NCI-H1092 treated with DMSO at 0.1 percent for 48 hours (cell line): ENCODE measurements at places on chromosomes 5 and 9.

GRCh38 chr9:126229501-126229900 is 97.1 kb upstream of the MVB12B start:
- no peak for DNase-seq

DNA sequence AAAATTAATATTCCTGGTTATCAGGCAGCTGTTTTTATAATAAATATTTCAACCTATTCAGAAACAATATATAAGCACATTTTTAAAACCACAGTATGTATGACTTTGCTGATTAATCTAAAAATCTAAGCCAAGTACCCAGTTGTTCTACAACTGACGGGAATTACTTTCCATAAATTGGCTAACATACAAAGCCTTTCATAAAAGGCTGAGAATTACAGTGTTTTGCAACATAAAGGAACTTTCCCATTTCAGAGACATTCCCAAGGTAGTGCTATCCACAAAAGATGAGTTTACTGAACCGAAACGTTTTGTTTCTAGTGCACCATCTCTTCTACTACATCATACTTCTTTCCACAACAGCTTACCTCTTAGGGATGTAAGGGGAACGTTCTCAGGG is 7.2 kb downstream of the RNF145 start:
- no peak for DNase-seq

- no peak for DNase-seq
These were observed 206.0 kb downstream of the MELK start for GRCh38 chr9:36778682-36779081.

DNA sequence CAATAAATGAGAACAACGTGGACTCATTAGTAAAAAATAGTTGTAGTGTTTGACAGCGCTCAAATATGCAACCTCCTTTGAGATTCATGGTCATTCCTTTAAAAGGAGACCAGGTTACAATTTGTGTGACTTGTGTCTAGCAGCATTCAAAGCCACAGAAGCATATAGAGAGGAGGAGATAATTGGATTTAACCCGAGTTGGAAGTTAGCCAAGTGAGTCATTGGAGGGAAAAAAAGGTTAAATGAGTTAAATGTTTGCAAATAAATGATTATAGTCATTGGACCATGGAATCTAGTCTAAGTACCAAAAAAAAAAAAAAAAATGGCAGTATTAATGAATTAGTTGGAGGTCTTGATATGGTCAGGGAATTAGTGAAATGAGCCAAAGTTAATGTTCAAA is 90.9 kb downstream of the ITGA1 start:
- DNase-seq = no peak

- DNase-seq = no peak
These were observed 17.5 kb downstream of the RAI14 start for GRCh38 chr5:34673463-34674125.

DNA sequence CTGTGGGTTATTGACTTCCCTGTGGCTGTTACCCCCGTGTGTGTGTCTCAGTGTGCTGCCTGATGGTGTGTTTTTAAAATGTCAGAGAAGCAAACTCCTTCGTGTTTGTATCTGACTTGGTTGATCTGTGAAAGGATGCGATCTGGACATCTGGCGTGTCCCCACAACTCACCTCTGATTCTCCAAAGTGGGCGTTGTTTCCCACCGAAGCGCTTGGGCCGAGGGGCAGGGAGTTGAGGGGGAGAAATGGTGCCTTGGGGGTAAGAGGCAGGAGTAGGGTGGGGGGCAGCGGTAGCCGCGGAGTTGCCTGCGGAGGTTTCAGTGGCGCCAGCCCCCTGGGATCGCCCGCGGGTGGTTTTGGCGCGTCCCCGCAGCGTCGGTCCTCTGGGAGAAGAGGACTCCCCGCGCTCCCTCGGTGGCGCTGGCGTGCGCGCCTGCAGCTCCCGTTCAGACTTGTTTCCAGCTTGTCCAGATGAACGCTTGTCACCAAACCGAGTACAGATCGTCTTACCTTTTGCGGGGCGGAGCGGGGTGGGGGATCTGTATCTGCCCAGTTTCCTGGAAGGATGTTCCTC is 1.1 kb downstream of the MAST4 start:
- DNase-seq = peak; percentile 35

GRCh38 chr5:35341189-35341588 is 110.9 kb upstream of the PRLR start:
- no peak for DNase-seq
